AG10803 (cell line): ENCODE measurements at places on chromosomes 2 and 18.
A peak's percentile ranks its signal among the peaks of the same experiment; 100 is the strongest.

DNA sequence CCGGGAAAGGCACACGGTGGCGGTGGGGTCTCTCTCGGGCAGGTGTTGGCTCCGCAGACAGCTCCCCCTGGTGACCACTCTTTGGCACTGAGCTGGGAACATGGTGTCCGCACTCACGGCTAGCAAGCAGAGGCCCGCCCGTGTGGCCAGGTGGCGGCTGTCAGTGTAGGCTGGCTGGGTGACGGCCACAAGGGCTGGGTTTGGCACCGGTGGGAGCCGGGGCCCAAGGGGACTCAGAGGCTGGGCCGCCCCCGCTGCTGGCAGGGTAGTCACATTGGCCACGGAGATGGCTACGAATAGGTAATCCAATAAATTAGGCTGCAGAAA lies 1071.7 kb downstream of the RPIA start:
- no peak for DNase-seq

GRCh38 chr18:76839086-76839794 lies 16.9 kb downstream of the ZNF236 start:
- no peak for DNase-seq

- DNase-seq = no peak
Measured at GRCh38 chr18:13621886-13622619, 104.3 kb downstream of the FAM210A start.

- peak; percentile 54 for DNase-seq
Measured at GRCh38 chr2:173151671-173152401, 76.2 kb downstream of the MAP3K20 start.

- DNase-seq = no peak
Measured at GRCh38 chr2:167100506-167100905, 212.2 kb downstream of the XIRP2 start.

- DNase-seq = no peak
Measured at GRCh38 chr18:67710639-67711038, 194.1 kb upstream of the DSEL start.

DNA sequence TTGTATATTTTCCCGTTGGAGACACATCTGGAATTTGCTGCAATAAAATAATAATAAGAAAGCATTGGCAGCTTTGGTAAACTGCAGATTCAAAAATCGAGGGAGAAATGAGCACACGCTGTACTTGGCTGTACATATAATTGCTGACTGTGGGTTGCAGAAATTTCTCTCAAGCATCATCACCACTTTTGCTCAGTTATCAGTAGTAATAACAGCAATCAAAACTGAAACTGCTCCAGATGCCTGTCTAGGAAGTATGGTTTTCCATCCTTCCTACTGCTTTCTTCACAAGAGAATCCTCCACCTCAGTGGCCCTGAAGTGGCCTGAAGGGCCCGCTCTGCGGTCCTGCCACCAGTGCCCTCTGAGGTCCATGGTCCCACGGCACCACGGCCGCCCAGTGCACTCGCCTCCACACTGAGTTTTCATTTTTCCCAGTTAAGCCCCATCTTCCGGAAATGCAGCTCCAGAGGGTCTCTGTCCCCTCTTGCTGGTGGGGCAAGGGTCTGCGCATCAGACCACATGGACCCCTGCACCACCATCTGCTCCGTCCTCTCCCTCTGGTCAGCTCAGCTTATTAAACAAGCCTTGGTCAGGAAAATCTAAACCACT lies 3.9 kb downstream of the DUSP28 start:
- no peak for DNase-seq

DNA sequence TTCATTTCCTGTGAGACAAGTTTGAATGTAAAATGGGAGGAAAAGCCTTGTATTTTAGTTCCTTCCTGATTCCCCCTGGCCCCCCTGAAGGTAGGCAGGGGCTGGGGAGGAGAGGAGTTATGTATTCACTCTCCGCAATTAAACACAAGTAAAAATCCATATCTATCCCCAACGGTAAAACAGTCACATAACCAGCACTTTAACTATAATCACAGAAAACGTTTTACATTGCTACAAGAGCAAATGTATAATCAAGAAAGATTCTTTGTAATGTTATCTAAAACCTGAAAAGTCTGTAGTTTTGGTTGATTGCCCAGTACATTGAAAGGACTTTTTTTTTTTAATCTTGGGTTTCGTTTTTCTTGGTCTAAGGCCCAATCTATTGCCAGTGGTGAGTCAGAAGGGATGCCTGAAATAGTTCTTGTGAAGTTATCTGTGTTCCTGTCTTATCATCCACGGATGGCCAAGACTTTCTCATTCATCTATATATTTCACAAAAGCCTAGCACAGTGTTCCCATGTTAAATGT lies 34.5 kb upstream of the CCNYL1 start:
- peak; percentile 63 for DNase-seq

DNA sequence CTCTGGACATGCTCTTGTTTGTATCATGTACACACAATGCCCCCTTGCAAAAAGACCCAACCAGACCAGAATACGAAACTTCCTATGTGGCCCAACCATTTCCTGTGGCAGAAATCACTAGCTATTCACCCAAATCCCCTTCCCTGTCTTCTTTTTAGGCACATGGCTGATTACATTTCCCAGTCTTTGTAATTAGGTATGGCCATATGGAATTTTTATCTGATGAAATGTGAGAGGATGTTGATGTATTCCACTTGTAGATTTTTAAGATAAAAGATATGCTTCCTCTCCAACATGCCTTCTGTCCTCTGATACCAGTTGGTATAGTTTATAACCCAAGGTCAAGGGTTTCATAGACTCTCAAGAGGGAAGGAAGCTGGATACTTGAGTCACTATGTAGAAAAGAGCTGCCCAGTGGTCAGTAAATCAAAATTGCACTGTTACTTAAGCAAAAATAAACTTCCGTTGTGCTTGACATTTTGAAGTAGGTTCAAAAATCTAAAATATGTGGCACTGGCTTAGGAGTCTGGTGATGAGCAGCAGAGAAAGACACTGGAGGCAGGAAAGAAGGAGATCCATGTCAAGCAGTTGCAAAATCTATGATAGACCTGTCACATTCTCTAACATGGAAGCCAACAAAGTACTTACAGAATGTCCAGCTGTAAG lies 297.4 kb downstream of the SMAD2 start:
- no peak for DNase-seq

DNA sequence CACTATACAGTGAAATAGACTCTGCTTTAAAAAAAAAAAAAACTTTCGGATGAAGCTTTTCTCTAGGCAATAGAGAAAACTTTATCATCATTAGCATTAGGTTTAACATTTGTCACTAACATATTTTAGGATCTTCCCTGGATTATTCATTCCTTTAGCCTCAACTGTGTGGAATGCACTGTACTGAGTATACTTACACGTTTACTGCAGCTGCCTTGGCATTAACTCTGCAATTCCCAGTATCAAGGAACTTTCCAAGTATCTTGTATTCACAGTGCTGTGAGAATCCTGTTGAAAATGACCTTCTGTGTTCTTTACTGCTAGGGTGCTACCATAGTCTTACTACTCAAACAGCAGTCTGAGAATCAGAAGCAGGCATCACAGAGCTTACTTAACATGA lies 328.2 kb upstream of the COL3A1 start:
- peak; percentile 85 for DNase-seq

DNA sequence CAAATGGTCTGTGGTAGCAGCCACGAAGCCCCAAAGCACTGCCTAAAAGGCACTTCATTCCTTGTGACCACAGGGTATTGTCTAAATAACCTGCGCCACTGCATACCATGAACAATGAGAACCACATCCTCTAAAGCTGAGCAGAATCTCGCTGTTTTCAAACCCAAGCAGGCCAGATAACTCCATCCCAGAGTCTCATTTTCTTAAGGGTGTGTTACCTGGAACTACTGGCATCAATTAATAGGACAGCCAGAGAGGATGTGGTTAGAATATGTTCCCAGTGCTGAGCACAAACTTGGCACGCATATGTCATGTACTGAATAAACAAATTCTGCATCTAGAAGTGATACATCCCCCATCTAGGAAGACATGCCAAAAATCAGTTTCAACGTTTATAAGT lies 13.0 kb downstream of the VPS4B start:
- DNase-seq = peak; percentile 5

DNA sequence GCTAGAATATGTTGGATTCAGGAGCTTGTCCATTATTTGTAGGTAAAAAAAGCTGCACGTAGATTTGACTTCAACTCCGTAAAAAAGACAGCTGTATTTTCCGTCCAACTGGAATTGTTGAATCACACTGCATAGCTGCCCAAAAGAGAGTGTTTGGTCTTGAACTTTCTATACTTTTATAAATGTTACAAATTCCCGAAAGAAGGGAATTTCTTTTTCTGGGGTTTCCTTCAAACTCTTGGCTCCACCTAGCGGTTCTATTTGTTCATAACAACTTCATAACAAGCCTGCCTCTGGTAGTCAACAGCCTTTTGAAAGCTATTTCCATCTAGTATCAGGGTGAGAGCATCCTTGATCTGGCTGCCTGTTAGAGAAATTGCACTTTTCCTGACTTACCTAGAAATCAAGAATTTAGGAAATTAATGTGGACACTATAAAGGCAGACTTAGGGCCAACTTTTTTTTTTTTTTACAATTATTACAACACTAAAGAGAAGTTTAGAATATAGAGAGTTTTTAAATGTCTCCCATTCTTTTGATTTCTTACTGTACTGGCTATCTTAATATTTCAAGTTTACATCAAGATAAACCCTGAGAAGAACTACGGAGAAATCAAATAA lies 48.1 kb downstream of the TMEM185B start:
- peak; percentile 65 for DNase-seq

GRCh38 chr2:161177969-161178368 lies 17.7 kb downstream of the TANK start:
- no peak for DNase-seq

DNA sequence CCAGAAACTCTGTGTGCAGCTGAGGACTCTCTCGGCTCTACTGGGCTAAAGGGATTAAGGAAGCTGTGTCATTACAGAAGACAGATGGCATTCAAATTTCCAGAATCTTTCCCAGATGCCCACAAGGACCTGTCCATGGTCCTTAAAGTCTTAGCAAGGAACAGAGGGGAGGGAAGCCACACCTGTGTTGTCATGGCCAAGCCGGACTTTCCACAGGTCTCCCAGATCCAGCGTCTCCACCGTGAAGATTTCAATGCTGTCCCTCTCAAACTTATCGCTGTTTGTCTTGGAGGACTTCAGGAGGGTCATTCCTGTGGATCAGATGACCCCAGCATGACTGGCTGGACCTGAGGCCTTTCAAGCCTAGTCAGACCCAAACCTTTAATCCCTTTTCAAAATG lies 114.5 kb downstream of the LOXHD1 start:
- no peak for DNase-seq

GRCh38 chr18:31619291-31619690 lies 27.6 kb downstream of the TTR start:
- DNase-seq = no peak

GRCh38 chr18:75100832-75101630 lies 107.9 kb downstream of the PTGR3 start:
- DNase-seq = peak; percentile 8

DNA sequence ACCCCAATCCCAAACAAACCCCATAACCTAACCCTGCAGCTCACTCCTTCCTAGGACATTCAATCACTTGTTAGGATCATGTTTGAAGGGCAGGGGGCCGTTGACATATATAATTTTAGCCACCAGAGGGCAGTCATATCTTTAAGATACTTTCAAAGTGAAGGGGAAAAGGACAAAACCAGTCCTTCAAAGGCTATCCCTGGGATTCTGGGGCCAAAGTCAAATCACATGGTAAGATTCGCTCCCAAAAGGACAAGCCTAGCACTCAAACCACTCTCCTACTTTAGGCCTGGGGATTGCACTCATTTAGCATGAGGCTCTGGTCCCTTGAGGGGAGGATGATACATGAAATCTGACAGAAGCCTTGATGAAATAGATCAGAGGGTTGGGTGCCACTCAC lies 44.6 kb downstream of the HAUS1 start:
- DNase-seq = peak; percentile 64

DNA sequence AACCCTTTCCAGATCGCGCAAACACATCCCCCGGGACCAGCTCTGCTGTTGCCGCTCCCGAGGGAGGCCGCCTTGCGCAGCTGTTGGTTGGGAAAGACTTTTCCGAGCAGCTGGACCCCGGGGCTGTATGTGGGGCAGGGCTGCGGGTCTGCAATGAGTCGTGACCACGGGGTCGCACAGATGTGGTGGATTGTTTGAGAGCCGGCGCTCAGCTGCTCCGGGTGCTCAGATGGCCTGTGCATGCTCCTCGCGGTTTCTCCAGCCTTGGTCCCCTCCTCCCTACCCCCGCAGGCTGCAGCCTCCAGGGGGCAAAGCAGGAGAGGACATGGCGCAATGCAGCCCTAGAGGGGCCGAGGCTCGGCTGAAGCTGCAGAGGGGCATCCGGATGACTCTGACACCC lies 105.2 kb upstream of the OTOS start:
- no peak for DNase-seq

GRCh38 chr2:151767536-151767935 lies 33.3 kb upstream of the NEB start:
- DNase-seq = no peak

GRCh38 chr2:204343685-204344084 lies 201.6 kb upstream of the PARD3B start:
- no peak for DNase-seq

DNA sequence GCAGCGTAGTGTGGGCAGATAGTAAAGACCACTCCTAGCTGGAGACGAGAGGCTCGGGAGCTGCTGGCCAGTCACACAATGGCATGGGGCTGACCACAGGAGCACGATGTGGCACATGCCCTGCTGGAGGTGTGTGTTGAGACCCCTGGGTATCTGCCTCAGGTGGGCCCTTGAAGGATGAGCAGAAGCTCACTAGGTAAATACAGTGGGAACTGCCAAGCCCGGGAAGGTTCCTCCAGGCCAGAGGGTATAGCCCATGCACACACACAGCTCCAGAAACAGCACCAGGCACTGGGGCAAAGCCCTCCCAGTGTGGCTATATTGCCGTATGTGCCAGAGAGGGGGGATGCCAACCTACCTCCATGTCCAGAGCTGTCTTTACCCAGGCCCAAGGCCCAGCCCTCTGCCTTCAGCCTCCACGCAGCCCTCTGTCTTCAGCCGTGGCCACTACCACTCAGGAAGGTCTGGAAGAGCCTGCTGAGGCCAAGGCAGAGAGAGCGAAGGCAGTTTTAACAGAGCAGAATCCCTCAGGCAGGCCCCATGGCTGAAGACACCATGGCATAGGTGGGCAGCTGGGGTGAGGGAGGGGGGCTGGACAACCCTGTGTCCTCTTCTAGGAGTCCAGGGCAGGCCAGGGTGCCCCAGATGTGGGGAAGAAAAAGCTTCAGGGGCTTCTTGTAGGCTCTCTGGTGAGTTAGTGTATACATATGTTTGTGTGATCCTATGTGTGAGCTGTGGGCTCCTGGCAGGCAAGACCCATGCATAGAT lies 7.0 kb upstream of the ARID5A start:
- no peak for DNase-seq
